ENCODE measurements at places on chromosomes 1 and 21. TPM values are rescaled to one million over a fixed set of nuclear protein-coding genes. Genes with fewer than 3 reads are reported as not detected.
A peak's percentile ranks its signal among the peaks of the same experiment; 100 is the strongest.

GRCh38 chr1:56098946-56099345, 480.4 kb downstream of the PLPP3 start:
- no peaks in the 10 kb centered on the region for H3K27me3 ChIP-seq
- no peaks in the 10 kb centered on the region for H3K36me3 ChIP-seq
- H3K4me1 ChIP-seq = no peaks in the 10 kb centered on the region
- DNase-seq = no peak
- H3K4me3 ChIP-seq = no peak overlapping the region
- no peak overlapping the region for H3K27ac ChIP-seq

DNA sequence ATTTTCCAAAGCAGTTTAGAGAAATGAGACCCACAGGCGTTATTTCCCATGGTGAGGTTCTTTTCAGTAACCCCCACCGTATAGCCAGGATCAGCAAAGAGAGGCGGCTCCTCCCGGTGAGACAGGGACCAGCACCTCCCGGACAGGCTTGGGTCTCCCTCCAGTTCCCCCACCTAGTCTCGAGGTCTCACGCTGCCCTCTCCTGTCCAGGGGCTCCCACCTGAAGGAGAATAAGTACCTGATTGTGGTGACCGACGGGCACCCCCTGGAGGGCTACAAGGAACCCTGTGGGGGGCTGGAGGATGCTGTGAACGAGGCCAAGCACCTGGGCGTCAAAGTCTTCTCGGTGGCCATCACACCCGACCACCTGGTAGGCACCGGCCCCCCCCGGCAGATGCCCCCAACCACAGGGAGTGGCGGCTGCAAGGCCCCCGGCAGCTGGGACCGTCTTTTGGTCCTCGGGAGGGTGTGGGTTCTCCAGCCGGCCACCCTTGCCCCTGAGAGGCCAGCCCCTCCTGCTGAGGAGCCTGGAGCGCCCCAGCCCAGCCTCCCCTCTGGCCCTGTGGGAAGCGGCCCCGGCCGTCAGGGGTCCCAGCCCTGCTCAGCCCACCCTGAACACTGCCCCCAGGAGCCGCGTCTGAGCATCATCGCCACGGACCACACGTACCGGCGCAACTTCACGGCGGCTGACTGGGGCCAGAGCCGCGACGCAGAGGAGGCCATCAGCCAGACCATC, 4.9 kb downstream of the COL6A1 start:
- H3K27ac ChIP-seq = no peak overlapping the region
- DNase-seq = no peak
- peaks cover 11% of the 10 kb centered on the region for H3K4me1 ChIP-seq
- H3K36me3 ChIP-seq = no peaks in the 10 kb centered on the region
- no peak overlapping the region for H3K4me3 ChIP-seq

DNA sequence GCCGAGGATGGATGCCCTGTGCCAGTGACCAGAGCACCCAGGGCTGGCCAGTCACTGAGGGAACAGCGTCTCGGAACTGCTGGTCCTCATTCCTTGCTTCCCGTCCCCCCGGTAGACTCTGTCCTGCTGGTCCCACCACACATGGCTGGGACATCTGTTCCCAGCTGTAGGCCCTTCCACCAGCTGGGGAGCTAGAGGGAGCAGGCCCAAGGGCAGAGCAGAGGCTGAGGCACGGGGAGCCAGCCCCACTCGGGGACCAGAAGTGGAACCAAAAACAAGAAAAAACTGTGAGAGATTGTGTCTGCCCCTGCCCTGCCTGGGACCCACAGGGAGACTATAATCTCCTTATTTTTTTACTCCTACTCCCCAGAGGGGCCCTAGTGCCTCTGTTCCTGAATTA, 23.8 kb downstream of the ATP8B2 start:
- H3K27ac ChIP-seq = no peak overlapping the region
- no peaks in the 10 kb centered on the region for H3K27me3 ChIP-seq
- DNase-seq = peak; percentile 8
- H3K4me1 ChIP-seq = peaks cover 90% of the 10 kb centered on the region
- H3K36me3 ChIP-seq = peaks cover 53% of the 10 kb centered on the region

The KRTAP13-2 gene
- not detected for total RNA-seq

The ABCG1 gene
- 1.5 TPM for total RNA-seq

All from CD4-positive, alpha-beta memory T cell (primary cell).